Activated CD4-positive, alpha-beta T cell treated with anti-CD3 and anti-CD28 coated beads for 36 hours (primary cell): ENCODE measurements at places on chromosomes 1 and 21. TPM values are rescaled to one million over a fixed set of nuclear protein-coding genes. Genes with fewer than 3 reads are reported as not detected.

Gene S100A8
- not detected for total RNA-seq

Gene TSPAN1
- not detected for total RNA-seq

Gene USH2A
- total RNA-seq = not detected

- no peak for DNase-seq
These were observed 787 bp downstream of the PTGFR start for GRCh38 chr1:78491451-78492071.

GRCh38 chr1:213051881-213052202 is 801 bp downstream of the RPS6KC1 start:
- no peak for DNase-seq

GRCh38 chr1:82759035-82759434 is 958.3 kb downstream of the ADGRL2 start:
- DNase-seq = no peak

- DNase-seq = no peak
These were observed 69.2 kb upstream of the WLS start for GRCh38 chr1:68301471-68302001.
